ENCODE measurements at places on chromosomes 1 and 21.

- no peak overlapping the region for H3K27ac ChIP-seq
- H3K36me3 ChIP-seq: no peaks in the 10 kb centered on the region
- no peak for DNase-seq
- H3K4me3 ChIP-seq: no peak overlapping the region
Measured at GRCh38 chr1:212166644-212167043, 118.6 kb upstream of the PPP2R5A start.

DNA sequence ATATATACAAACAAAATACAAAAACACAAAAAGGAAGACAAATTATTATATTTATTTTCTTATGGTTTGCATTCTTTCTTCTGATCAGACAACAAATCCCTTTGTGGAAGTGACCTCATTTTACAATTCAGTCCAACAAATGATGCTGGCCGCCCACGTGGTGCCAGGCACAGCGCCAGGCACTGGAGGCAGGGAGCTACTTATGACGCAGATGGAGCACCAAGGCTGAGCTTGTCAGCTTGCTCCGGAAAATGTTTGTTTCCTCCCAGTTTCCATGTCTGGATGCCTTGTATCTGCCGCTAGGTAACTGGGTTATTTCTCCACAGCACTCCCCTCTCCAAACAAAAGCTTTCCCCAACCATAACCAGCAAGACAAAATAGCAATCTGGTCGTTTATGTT, 30.7 kb upstream of the CD34 start:
- H3K4me1 ChIP-seq: no peaks in the 10 kb centered on the region
- no peak for DNase-seq
- no peaks in the 10 kb centered on the region for H3K36me3 ChIP-seq
- H3K27ac ChIP-seq: no peak overlapping the region

DNA sequence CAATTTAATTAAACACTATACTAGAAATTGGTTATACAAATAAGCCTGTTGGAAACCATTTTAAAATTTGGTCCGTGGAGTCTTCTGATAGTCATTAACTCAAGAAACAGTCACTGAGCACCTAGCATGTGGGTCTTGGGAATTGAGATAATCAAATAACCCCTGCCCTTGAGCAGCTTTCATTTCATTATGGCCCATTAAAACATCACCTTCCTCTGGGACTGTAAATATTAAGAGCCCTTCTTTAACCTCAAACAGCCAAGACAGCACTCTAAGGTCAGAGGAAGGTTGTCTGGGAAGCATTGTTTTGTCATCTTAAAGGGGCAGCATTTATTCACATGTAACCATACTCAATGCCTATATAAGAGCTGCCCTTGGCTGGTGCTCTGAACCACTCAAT, 610.3 kb upstream of the USP24 start:
- no peak for DNase-seq
- no peak overlapping the region for H3K27ac ChIP-seq
- no peaks in the 10 kb centered on the region for H3K4me1 ChIP-seq

- H3K36me3 ChIP-seq: no peaks in the 10 kb centered on the region
- H3K4me3 ChIP-seq: no peak overlapping the region
- peaks cover 8% of the 10 kb centered on the region for H3K27me3 ChIP-seq
- DNase-seq: no peak
- H3K4me1 ChIP-seq: no peaks in the 10 kb centered on the region
Measured at GRCh38 chr1:192775631-192776030, 33.2 kb upstream of the RGS2 start.

DNA sequence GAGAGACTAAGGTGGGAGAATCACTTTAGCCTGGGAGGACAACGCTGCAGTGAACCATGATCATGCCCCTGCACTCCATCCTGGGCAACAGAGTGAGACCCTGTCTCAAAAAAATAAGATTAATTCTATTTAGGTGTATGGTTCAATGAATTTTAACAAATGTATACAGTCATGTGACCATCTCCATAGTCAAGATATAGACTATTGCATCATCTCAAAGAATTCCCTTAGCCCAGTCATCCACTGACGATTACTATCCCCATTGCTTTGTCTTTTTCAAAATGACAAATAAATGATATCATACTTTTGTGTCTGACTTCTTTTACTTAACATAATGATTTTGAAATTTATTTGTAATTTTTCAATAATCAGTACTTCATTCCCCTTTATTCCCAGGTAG, 260.0 kb downstream of the LRRC7 start:
- no peak overlapping the region for H3K4me3 ChIP-seq
- no peaks in the 10 kb centered on the region for H3K36me3 ChIP-seq
- H3K27me3 ChIP-seq: no peaks in the 10 kb centered on the region
- H3K27ac ChIP-seq: no peak overlapping the region
- no peak for DNase-seq

- H3K27ac ChIP-seq: no peak overlapping the region
- no peaks in the 10 kb centered on the region for H3K27me3 ChIP-seq
- H3K4me3 ChIP-seq: no peak overlapping the region
- H3K4me1 ChIP-seq: peaks cover 14% of the 10 kb centered on the region
Measured at GRCh38 chr1:236865818-236866155, 70.7 kb downstream of the MTR start.

GRCh38 chr1:219958875-219959417, 30.6 kb upstream of the SLC30A10 start:
- no peaks in the 10 kb centered on the region for H3K4me1 ChIP-seq
- H3K27me3 ChIP-seq: peaks cover 4% of the 10 kb centered on the region
- no peak for DNase-seq
- H3K36me3 ChIP-seq: no peaks in the 10 kb centered on the region
- no peak overlapping the region for H3K4me3 ChIP-seq
- H3K27ac ChIP-seq: no peak overlapping the region

DNA sequence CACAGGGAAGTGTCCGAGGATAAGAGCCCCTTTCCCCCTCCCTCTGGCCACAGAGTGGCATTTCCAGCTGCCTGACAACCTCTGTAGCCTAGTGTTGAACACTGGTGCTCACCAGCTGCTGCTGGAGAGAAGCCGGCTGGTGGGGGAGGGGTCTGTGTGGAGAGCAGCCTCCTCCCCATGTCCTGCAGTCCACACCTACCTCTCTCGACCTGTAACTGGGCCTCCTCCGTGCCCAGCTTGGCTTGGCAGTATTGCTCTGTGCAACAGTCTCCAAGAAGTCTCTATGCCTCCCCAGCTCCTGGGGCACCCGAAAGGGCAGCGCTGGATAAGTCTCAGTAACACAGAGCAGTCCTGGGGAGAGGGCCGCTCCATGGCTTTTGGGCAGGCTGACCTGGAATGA, 17.0 kb downstream of the PAPPA2 start:
- H3K27ac ChIP-seq: no peak overlapping the region
- no peak for DNase-seq
- no peaks in the 10 kb centered on the region for H3K36me3 ChIP-seq
- H3K27me3 ChIP-seq: no peaks in the 10 kb centered on the region

DNA sequence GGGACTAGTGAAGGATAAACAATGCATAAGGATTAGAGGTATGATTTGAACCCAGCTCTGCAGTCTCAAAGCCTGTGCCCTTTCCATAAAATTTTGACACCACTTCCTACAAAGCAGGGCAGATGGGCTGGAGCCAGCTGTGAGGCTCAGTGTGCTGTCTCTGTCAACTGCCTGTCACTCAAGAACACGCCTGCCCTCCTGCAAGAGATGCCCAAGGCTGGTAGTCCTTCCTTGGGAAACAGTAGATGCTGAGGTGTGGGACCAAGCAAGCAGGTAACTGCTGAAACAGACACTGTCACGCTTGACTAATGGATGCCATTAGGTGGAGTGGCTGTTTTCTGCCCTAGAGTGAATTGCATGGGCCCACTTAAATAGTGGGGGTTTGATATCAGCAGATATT, 402.0 kb downstream of the PTPRU start:
- H3K4me3 ChIP-seq: no peak overlapping the region
- H3K4me1 ChIP-seq: no peaks in the 10 kb centered on the region
- peaks cover 5% of the 10 kb centered on the region for H3K27me3 ChIP-seq

DNA sequence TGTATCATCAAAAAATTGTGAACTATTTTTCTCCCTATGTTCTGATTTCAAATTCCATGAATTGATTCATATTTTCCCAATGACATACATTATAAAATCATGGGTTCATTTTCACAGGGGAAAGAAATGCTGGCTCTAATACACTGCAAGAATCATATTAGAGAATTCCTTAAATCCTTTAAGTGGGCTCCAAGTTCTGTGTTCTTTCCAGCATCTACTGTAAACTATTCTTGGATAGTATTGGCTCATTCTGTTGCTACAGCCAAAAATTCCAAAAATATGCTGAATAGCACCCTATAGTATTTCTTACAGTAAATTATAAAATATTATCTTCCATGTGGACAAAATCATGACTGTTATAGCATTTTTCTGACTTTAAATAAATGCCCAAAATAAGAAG, 19.0 kb upstream of the C1orf105 start:
- no peak overlapping the region for H3K4me3 ChIP-seq
- peaks cover 39% of the 10 kb centered on the region for H3K4me1 ChIP-seq
- H3K27me3 ChIP-seq: no peaks in the 10 kb centered on the region
- peaks cover 2% of the 10 kb centered on the region for H3K36me3 ChIP-seq

- no peak overlapping the region for H3K4me3 ChIP-seq
- H3K4me1 ChIP-seq: peaks cover 11% of the 10 kb centered on the region
- H3K36me3 ChIP-seq: no peaks in the 10 kb centered on the region
- no peak for DNase-seq
- peak overlapping the region; percentile 19 for H3K27ac ChIP-seq
Measured at GRCh38 chr1:111733183-111733991, 5.8 kb downstream of the INKA2 start.

DNA sequence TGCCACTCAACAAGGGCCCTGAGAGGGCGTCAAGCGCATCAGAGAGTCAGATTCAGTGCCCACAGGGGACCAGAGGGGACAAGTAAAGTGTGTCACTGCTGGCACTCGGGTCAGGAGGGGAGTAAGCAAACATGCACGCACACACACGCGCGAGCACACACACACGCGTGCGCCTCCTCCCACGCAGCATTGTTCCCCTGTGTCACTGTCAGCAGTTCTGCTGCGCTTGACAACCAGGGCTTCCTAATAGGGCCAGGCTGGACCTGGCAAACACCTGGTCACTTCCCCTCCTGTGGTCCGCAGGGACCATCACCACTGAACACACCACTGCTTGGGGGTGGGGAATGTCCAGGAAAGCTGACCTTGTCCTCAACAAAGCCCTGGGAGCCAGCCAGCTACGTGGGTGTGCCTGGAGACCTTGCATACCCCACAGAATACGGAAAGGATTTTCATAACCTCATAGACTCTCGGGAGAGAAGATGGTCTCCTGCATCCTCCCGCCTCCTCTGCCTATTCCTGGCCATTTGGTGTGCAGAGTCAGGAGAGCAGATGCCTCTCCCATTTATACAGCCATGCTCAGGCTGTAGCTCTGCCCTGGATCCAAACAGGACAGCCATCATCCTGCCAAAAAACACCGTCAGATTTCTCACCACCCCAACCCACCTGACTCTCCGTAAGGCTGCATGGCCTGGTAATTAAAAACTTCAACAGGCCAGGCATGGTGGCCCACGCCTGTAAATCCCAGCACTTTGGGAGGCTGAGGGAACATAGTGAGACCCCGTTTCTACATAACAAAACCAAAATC, 73.2 kb downstream of the SSBP3 start:
- peaks cover 9% of the 10 kb centered on the region for H3K4me1 ChIP-seq
- H3K27me3 ChIP-seq: no peaks in the 10 kb centered on the region
- no peak overlapping the region for H3K4me3 ChIP-seq
- no peak for DNase-seq
- peaks cover 10% of the 10 kb centered on the region for H3K36me3 ChIP-seq

DNA sequence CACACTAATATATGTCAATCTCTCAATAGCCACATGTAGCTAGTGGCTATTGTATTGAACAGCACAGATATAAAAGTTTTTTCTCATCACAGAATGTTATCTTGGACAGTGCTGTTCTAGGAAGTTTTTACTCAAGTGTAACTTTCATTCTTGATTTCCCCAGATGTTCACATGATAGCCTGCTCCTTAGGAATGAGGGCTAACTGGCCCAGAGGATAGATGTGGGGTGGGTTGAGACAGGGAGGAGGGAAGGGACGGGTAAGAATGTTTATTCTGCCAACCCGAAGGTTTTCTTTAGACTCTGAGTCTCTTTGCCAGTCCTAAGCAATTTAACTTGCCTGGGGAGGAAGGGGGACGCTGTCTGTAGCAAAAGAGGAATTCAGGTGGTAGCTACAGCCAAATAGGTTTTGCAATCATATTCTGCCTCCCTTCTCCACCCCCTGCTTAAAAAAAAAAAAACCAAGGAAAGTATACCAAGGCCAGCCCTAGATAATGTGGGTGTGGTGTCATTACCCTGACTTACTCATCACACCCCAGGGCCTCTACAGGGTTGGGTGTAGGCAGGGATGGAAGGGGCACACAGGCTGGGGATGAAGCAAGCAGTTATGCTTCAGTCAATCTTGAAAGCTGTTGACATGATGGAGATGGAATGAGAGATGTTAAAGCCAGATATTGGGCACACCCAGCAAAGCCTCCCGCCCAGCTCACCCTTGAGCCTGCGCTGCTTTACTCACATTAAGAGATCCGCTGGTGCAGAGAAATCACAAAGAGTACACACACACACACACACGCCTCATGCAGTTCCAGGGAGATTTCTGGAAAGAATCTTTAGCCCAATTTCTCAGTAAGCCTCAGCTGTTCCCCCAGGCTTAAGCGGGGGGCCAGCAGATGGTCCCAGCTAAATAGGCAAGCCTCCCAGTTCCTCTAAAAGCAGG, 59.9 kb downstream of the PLXNA2 start:
- H3K4me3 ChIP-seq: no peak overlapping the region
- peaks cover 3% of the 10 kb centered on the region for H3K4me1 ChIP-seq
- H3K27me3 ChIP-seq: peaks cover 37% of the 10 kb centered on the region
- H3K36me3 ChIP-seq: no peaks in the 10 kb centered on the region
- H3K27ac ChIP-seq: no peak overlapping the region

DNA sequence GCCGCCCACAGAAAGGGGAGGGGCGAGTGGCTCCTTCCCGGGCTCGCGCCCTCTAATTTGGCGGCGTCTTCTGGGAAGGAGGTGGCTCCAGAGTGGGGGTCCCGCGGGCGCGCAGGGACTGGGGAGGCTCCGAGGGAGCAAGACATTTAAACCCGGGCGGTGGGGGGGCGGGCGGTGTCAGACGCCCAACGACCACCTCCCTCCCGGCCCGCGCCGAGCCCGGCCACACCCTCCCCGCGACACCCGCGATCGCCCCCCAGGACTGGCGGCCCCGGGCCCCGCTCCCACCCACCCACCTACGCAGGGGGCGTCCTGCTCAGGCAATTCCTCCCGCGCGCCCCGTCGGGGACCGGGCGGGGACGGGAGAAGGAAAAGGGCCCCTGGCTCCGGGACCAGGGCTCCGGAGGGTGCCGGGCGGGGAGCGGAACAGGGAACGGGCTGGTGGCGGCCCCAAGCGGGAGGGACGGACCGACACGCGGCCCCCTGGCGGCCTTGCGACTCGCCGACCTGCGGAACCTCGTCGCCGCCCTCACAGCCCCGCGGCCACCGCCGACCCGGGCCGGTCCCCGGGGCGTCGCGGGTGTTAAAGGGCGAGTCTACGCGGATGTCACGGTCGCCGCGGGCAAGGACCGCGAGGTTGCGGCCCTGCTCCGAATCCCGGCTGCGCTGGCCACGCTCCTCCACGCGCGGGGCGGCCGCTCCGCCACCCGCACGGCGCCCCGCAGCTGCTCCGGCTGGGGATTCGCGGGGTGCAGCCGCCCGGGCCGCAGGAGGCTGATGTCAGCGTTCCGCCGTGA, 94.0 kb upstream of the FMN2 start:
- H3K4me3 ChIP-seq: no peak overlapping the region
- peaks cover 2% of the 10 kb centered on the region for H3K4me1 ChIP-seq
- H3K36me3 ChIP-seq: peaks cover 2% of the 10 kb centered on the region
- H3K27me3 ChIP-seq: peaks cover 39% of the 10 kb centered on the region
- no peak for DNase-seq
- H3K27ac ChIP-seq: no peak overlapping the region

Measured in activated naive CD4-positive, alpha-beta T cell treated with anti-CD3 and anti-CD28 coated beads, Interleukin-2, amount 10 ng/mL, durations not matched to agents 7 days and 5 days (primary cell).